ENCODE measurements at places on chromosomes 4 and X. TPM values are rescaled to one million over a fixed set of nuclear protein-coding genes. Genes with fewer than 3 reads are reported as not detected.
A peak's percentile ranks its signal among the peaks of the same experiment; 100 is the strongest.

TSPAN7 gene
- 0.40 TPM for total RNA-seq

CDKL5 gene
- 12.6 TPM for total RNA-seq

DNA sequence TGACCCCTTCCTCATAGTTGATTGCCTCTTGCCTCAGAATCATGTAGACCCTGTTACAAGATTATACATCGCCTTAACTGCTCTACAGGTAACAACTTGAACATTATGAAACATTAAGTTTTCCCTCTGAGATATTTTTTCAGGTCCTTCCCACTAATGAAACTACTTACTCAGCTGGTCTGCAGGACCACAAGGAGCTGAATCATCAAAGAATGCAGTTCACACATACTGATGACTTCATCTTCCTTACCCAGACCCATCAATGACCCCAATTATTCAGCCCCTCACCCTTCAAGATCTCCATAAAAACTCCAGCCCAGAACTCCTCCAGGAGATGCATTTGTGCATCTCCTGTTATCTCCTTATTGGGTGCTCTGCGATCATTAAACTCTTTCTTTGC lies 720.9 kb downstream of the RAPGEF2 start:
- no peak overlapping the region for H3K27ac ChIP-seq
- DNase-seq = no peak
- peaks cover 19% of the 10 kb centered on the region for H3K27me3 ChIP-seq
- H3K4me3 ChIP-seq = no peak overlapping the region
- no peaks in the 10 kb centered on the region for H3K36me3 ChIP-seq

- no peak for DNase-seq
- peaks cover 14% of the 10 kb centered on the region for H3K27me3 ChIP-seq
- no peak overlapping the region for H3K27ac ChIP-seq
- H3K4me1 ChIP-seq = no peaks in the 10 kb centered on the region
- no peaks in the 10 kb centered on the region for H3K36me3 ChIP-seq
Measured at GRCh38 chr4:154731756-154732155, 12.0 kb upstream of the LRAT start.

DNA sequence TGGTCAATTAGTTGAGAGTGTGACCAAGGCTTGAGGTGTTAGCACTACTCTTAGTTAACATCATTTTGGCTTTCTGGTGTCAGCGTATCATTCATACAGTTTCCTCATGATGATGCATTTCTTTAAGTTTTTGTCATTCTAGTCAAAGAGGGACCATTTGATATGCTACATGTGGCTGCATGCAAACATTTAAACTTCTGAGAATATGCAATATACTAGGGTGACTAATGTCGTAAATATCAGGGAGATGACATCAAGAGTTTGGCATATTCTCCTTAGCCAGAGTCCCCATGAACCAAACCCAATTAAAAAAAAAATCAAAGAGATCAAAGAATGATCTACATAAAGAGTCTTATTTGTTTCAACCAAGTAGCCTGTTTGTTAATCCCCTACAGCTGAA lies 537.4 kb upstream of the PCDH7 start:
- DNase-seq = no peak
- no peak overlapping the region for H3K27ac ChIP-seq
- no peaks in the 10 kb centered on the region for H3K36me3 ChIP-seq
- peaks cover 5% of the 10 kb centered on the region for H3K4me1 ChIP-seq
- H3K27me3 ChIP-seq = no peaks in the 10 kb centered on the region

DNA sequence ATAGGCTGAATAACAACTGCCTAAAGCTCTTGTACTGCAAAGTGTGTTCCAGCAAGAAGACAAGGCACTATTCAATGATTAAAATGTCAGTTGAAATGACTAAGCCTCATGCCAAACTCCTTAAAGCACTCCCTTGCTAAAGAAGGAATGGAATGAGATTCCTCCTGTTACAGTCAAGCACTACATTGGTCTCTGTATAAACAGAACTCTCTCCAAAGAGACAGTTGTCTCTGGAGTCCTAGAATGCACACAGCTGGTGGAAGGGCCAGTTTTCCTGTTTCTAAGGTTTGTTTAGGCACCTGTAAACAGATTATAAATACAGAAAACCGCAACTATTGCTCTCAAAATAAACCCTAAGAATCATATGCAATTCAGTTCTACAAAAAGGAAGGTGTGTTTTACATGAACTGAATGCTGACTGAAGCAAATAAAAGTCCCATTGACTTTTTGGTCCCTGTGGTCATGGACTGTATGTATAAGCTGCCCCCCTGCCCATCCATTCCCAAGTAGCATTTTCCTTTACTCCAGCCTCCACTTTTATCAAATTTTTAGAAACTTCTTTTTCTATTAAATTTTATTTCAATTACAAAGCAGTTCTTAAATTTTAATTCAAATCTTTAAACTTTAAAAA lies 47.0 kb downstream of the FAT1 start:
- H3K27ac ChIP-seq = peak overlapping the region; percentile 78
- DNase-seq = no peak
- H3K4me1 ChIP-seq = peaks cover 62% of the 10 kb centered on the region
- H3K27me3 ChIP-seq = no peaks in the 10 kb centered on the region
- H3K4me3 ChIP-seq = no peak overlapping the region
- peaks cover 6% of the 10 kb centered on the region for H3K36me3 ChIP-seq

GRCh38 chr4:26590639-26591038 lies 6.8 kb downstream of the TBC1D19 start:
- H3K4me1 ChIP-seq = peaks cover 29% of the 10 kb centered on the region
- no peak overlapping the region for H3K4me3 ChIP-seq
- H3K27me3 ChIP-seq = no peaks in the 10 kb centered on the region
- H3K36me3 ChIP-seq = peaks cover 9% of the 10 kb centered on the region
- peak overlapping the region; percentile 79 for H3K27ac ChIP-seq

All from osteocyte (in vitro differentiated cells).